ENCODE measurements at places on chromosomes 5 and 9.
A peak's percentile ranks its signal among the peaks of the same experiment; 100 is the strongest.

- peak; percentile 15 for DNase-seq
Measured at GRCh38 chr5:53616939-53617549, 56.6 kb downstream of the NDUFS4 start.

DNA sequence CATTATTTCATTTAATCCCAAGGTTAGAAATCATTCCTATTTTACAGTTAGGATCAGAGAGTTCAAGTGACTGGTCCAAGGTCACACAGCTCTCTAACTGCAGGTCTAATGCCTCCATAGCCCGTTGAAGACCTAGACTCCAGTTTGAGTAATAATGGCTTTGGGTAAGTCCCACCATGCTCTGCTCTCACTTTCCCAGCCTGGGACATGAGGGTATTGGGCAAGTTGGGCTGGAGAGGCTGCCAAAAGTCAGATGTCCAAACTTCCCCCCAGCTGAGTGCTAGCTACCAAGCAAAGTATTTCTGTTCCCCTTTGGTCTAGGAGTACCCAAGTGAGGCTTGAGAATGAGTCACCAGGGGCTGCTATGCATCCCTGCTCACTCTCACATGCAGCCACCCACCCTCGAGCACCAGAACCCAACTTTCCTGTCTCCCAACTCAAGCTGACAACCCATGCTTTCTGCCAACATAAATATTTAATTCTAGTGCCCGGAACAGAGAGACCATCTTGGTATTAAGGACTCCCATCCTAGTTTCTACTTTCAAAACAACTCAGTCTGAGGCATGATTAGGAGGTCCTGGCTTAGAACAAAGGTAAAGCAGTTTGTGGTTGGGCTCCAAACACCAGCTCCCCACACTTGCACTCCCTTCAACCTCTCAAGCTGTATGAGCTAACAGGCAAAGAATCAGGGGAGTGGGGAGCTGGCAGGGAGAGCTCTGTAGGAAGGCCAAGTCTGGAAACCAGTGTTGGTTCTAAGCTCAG, 236.5 kb upstream of the TRIM32 start:
- peak; percentile 89 for DNase-seq

DNA sequence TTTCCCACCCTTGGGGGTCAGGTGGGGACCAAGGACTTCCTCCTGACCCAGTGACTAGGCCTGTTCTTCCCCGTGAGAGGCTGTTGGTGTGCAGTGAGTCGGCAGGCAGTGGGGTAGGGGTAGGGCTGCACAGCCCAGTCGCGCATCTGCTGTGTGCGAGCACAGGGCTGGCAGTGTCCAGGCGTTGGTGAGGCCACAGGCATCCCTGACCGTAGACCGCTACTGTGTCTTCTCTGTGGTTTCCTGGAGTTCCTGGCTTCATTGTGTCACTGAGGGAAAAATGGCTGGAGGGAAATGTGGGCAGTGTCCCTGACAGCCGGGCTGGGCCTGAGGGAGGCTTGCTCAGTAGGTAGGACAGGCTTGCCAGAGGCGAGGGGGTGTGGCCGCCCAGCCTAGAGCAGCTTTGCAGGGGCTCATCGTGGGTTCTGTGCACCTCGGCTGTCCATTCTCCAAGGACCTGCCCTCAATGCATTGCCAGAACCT, 95.4 kb downstream of the CACNA1B start:
- DNase-seq, result no peak

DNA sequence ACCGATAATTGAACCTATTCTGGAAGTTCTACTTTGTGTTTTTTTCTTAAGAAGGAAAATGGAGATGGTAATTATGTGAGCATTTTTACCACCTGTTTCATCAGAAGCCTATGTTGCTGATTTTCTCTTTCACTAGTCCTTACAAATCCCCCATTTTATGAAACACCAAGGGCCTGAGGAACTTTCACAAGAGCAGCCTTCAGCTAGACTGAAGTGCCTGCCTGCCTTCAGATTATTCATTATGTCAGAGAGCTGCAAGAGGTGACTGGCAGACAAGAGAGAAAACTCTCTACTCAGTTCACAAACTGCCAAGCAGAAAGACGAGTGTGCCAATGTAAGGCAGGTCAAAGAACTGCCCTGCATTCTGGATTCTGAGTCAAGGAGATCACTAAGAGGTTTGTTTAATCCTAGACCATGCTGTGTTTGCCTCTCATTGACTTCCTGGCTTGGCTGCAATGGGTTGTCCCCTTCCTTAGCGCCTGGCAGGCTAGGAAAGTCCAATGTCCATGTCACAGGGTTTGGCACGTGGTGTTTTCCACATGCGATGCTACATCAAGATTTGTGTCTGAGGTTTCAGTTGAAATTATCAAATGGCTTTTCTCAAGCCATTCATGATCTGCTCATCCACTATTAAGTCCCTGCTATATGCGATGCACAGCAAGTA, 143.3 kb downstream of the CDC42SE2 start:
- no peak for DNase-seq

GRCh38 chr5:170533383-170533782, 29.6 kb downstream of the KCNIP1 start:
- no peak for DNase-seq

DNA sequence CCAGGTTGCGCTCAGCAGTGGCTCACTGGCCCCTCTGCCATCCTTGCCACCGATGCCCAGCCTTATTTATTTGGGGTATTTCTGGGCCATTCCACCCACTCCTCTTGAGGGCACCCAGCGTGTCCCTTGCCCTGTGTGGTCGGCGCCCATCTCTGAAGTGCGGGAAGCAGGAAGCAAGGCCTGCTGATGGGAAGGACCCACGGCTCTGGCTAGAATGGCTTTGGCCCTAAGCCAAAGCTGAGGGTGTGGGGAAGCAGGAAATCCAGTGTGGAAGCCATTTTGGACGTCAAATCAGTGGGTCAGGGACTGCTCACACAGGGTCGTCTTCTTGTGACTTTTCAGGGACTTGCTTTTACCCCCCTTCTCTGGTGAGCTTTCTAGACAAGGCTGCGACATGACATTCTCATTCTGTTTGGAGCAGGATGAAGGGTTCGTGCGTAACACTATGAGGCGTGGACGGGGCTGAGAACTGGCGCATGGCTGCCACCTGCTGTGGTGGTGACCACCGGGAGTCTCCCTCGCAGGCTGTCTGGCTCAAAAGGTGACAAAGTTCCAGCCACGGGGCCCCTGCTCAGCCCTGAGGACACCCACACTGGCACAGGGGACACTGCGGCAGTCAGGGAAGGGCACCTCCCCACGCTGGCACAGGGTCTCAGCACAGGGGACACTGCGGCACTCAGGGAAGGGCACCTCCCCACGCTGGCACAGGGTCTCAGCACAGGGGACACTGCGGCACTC, 50.7 kb upstream of the NKD2 start:
- no peak for DNase-seq

DNA sequence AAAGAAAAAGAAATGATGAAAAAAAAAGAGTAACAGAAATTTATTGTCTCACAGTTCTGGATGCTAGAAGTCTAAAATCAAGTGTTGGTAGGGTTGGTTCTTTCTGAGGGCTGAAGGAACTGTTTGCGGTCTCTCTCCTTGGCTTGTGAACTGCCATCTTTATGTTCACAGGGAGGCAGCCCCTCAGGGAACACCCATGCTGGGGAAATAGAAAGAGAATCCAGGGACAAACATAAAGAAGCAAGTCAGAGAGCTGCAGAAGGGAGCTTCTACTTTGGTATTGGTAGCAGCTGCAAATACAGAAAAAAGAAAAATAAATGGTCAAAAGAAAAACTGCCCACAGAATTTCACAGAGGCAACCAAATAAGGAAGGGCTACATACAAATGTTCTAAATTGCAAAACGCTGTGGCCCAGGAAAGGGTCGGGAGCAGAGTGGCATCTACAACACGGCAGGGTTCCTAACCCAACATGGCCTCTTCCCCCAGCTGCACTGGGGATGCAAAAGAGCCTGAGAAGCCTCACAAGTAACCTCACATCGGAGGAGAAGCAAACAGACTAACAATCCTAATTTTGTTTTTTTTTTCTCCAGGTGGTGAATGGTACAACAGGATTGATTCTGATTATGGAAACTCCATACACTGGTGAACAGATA, 37.4 kb downstream of the ELOVL7 start:
- no peak for DNase-seq

DNA sequence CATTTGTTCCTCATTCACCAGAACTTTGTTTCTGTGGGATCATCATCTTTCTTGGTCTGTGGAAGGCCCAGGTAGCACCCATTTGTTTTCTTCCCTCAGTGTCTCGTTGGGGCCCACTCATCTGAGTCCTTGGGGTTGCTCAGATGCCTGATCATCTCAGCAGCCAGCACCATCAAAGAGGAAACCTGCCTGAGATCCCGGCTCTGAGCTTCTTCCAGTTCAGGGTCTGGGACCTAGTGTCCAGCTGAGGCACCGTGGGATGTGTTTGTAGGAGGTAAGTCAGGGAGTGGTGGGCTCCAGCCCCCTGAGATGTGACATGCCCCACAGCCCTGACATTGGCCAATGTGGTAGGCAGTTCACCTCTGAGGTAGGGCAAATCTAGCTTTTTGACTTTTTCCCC, 9.4 kb upstream of the CD180 start:
- no peak for DNase-seq

DNA sequence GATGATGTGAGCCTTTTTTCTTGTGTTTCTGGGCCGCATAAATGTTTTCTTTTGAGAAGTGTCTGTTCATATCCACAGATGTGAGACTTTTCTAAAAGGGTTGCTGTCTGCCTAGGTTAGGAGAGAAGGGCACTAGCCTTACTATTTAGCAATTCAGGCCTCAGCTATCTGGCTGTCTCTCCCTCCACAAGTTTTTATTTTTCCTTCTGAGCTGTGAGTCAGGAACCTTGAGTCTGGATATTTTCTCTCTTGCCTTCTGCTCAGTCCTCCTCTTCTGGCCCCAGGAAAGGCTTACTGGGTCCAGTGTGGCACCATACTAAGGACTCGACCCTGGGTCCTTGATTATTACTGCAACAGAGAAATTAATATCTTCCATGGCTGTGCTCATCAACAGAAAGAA, 187.6 kb downstream of the CSNK1G3 start:
- DNase-seq, result no peak

DNA sequence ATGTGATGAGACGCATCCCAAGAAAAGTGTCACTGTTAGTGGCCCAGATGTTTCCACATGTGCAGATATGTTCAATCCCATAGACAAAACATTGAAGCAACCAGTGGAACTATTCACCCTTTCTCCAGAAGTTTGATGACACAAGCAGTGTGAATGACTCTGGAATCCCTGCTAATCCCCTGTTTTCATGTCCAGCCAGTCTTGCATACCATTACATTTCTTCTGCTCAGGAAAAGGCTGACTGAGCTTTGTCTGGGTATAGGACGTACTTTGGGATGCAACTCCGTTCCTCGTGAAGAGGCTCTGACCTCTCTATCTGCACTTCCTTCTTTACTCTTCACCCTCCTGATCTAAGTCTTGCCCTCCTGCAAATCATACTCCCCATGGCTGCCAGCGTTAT, 172.4 kb downstream of the NTRK2 start:
- DNase-seq, result no peak

- DNase-seq, result peak; percentile 92
Measured at GRCh38 chr5:159878988-159879471, 37.3 kb upstream of the ADRA1B start.

- DNase-seq, result no peak
Measured at GRCh38 chr5:86664173-86664572, 46.4 kb downstream of the COX7C start.

DNA sequence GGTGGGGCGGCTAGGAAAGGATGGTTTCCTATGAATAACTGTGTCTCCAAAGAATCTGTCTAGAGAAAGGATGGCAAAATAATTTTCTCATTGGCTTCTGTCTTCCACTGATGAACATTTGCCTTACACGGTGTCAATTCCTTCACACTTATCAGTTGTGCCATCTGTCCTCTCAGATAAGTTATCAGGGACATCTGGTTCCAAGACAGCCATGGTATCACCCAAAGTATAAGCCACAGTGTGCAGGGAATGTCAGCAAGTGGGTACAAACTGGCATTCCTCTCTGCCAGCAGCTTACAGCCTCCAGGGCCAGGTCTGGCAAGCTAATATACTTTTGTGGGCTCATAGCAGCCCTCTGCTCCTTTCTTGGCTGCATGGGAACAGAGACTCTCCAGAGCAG, 1092.0 kb downstream of the EFNA5 start:
- DNase-seq, result no peak

DNA sequence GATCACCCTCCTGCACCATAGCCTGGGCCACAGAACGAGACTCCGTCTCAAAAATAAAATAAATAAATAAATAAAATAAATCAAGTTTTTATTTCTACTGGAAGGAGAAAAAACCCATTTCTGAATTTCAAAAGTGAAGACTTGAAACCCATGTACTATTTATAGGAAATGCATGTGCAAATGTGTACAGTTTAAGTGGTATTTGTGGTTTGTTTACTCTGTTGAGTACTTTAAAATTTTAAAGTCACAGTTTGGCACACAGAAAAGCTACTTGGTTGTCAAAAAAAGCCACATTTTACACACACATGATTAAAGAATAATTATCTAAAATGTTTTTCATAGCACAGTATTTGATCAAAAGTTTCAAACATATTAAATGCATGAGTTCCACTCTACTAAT, 43.6 kb downstream of the NR3C1 start:
- no peak for DNase-seq

- DNase-seq, result no peak
Measured at GRCh38 chr5:144458216-144458615, 287.5 kb downstream of the KCTD16 start.

DNA sequence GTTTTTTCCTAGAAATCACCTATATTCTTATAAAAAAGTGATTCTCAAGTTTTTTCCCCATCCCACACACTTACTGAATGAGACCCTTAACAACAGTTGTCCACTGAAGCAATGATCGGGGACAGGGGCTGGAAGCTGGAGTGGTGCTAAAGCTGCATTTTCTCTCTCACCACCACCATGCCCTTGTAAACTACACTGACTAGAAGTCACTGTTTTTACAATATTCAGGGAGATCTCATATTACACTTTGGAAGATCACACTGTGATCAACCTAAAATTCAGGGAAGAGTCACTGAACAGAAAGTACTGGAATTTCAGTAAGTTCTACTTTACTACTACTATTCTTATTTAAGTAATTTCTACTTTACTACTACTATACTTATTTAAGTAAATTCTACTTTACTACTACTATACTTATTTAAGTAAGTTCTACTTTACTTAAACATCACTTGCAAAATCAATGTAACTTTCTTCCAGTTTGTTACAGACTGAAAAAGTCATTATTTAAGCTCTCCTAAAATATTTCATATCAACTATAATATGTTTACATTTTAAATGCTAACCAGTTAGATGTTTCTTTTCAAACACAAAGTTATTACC, 164.3 kb downstream of the AGTPBP1 start:
- no peak for DNase-seq

- no peak for DNase-seq
Measured at GRCh38 chr9:90842996-90843395, 41.4 kb downstream of the SYK start.

DNA sequence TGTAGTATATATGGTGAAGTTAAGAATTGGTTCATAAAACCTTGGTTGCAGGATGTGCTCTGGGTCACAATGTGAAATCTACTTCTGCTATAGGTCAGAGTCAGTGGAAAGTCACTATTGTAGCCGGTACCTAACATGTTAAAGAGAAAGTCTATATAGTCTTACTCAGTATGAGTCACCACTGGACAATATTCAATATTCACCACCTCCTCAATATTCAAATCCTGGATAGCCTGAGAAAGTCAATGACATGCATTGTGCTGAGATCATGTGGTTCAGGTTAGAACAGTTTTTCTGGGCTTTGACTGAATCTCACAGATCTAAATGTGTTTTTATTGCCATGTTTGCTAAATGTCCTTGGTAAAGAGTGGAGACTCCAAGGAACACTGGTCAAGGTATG, 108.8 kb downstream of the HMHB1 start:
- peak; percentile 91 for DNase-seq
